Fibroblast of the aortic adventitia (primary cell): ENCODE measurements at places on chromosomes 6 and 20.

DNA sequence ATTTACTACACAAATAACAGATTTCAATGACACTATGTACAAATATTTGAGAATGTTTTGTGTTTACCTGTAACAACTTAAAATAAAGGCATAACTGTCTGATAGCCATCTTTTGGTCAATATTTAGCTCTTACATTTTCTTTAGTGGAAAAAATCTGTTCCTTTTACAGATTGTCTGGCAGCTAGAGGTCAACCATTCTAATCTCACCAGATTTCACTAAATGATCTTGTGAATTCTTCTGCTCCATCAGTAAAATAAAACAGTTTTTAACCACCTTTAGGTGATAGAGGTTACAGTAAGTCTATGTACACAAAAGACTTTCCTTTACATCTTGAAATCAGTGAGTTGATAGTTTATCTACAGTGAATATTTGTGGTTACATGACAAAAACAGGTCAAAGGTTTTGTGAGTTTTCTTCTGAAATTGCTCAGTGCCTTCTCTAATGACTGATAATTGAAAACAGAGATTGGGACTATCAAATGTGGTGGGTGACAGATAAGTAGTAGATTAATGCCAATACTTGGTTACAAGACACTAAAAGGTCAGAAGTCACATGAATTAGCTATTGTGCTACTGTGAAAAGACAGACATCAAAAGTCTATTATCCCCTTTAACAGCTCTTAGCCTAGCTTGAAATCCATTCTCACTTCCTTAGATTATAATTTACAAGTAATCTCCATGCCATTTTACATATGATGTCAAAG is 47.4 kb downstream of the BMP5 start:
- no peak for DNase-seq

DNA sequence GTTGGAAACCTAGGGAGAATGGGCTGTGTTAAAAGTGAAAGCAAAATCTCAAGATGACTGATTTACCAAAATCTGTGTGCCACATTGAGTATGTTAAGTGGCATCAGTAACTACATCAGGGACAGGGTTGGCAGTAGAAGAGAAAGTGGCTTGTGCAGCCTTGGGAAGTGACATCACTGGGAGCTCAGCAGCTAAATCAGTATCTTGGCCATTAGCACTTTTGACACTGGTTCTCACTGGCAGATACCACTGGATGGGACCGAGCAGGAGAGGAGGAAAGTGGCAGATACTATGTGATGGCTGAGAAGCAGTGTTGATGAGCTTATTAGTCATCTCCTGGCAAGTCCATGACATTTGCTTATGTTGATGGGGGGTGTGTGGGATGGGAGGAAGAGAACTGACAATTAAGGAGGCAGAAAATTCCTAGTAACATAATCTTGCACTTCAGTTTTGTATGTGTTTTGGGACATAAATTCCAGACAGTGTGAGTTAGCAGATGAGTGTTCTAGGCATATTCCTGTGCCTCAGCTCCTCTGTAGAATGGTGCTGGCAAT is 322.2 kb downstream of the SOX4 start:
- DNase-seq = peak; percentile 30

DNA sequence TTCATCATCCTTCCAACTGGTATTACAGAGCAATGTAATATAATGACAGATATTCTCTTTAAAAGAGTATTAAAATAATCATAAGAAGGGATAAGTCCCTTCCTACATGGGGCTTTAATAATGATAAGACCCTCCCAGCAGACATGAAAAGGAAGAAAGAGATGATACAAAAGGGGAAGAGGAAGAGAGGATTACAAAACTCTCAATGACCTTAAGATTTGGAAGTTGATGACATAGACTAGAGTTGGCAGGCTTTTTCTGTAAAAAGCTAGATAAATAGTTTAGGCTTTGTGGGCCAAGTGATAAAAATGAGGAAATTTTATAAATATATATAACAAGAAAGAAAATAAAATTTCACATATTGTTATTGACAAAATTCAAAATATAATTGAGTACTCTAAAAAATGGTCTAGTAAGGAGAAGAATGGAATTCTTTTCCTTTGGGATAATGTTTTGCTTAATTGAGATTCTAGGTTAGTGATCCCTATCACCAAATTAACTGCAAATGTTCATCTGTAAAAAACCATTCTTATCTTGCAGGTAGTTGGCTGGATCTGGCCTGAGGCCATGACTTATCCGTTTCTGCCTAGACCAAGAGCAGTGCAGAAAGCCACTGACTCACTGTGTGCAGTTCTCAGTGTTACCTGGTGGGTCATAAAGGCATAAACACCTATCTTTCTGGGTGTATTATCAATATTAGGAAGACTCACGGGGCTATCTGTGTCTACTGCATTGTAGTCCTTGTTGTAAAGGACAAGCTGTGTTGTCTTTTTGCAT is 11.0 kb downstream of the RIPOR2 start:
- DNase-seq = no peak

GRCh38 chr6:38221251-38221650 is 401.7 kb downstream of the ZFAND3 start:
- DNase-seq = no peak

- peak; percentile 97 for DNase-seq
These were observed 212.1 kb upstream of the MARCKS start for GRCh38 chr6:113644861-113645575.

DNA sequence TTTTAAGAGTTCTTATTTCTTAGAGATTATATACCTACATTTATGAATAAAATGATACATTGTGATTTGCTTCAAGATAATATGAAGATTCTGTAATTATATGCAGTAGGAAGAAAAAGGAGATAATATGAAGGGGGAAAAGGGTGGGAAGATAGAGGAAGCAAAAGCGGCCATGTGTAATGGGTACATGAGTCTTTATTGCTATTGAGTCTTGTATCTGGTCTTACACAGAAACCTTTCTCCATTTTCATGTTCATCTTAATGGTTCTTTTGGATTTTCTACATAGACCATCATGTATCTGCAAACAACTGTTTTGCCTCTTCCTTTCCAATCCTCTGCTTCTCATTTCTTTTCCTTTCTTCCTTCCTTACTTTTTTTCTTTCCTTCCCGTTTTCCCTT is 36.1 kb downstream of the PHF20 start:
- no peak for DNase-seq

DNA sequence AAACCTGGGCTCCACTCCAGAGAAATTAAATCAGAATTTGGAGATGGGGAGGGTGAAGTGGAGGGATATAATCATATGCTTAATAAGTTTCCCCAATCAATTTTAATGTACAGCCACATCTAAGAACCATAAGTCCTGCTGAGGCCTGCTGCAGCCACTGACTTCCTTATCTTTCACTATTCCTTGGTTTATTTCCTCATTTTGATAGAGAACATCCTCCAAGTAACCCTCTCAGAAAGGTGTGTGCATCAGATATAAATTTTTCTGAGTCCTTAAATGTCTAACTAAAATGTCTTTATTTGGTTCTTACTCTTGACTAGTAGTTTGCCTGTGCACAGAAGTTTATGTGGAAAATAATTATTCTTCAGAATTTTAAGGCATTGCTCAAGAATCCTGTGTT is 23.7 kb upstream of the SIRT5 start:
- DNase-seq = no peak

- DNase-seq = no peak
These were observed 32.6 kb downstream of the SERINC1 start for GRCh38 chr6:122438975-122439374.

GRCh38 chr6:112038756-112039430 is 15.0 kb upstream of the CCN6 start:
- DNase-seq = peak; percentile 25

GRCh38 chr6:130513770-130514169 is 148.0 kb downstream of the TMEM200A start:
- DNase-seq = peak; percentile 62

GRCh38 chr6:105109955-105110895 is 69.6 kb downstream of the POPDC3 start:
- DNase-seq = no peak

DNA sequence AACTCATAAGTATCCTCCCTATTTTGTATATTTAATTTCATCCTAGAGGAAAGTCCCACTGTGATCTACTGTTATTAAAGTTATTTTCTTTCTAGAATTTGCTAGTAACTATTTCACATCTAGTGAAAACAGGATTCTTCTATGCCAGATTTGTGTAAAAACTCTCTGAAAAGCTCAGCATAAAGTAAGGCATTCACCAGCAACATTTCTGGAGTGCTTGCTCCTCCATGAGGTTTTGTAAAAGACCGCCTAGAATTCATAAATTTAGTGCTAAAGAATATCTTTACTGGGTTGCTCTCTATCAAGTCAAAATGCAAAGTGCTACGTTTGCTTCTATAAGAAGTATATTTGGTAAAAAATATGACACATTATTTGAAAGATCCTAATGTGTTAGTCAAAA is 173.5 kb upstream of the IRAK1BP1 start:
- peak; percentile 28 for DNase-seq

- no peak for DNase-seq
These were observed 170.9 kb downstream of the SCP2D1 start for GRCh38 chr20:18984238-18985200.

DNA sequence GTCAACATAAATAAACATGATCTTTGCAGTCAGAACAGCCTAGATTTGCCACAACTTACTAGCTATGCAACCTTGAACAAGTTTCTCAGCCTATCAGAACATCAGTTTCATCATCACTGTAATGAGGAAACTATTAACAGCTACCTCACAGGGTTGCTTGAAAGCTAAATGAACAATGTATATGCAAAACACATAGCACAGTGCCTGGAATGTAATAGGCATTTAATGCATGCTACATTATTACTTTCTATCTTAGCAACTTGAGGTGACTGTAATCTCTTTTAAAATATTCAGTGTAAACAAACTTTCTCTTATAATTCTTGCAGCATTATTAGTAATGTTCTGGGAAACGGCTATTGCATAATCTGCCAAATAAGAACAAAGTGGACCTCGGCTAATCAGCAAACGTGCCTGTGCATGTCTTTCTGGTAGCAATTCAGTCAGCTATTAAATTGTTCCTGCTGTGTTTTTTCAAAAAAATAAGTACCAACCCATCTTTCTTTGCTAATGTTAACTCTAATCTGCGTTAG is 61.5 kb downstream of the SYNE1 start:
- DNase-seq = peak; percentile 76

DNA sequence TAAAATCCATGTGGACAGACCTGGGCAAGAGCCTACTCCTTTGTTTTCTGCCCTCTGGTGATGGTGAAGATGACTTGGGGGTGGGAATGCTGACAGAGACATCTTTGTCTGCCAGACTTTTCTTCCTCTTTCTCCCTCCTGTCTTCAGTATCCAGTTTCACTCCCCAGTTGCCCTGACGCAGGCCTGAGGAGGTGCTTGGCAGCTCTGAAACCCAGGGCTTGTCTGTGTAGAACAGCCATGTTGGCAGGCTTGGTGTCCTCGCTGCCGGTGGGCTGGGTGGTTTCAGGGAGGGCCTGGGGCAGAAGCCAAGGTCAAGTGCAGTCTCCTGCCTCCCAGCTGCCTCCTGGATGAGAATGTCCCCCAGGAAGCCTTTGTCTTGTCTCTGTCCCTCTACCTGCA is 22.5 kb downstream of the CCDC167 start:
- no peak for DNase-seq

- DNase-seq = peak; percentile 47
These were observed 1.8 kb upstream of the KCNQ5 start for GRCh38 chr6:72619883-72620696.

DNA sequence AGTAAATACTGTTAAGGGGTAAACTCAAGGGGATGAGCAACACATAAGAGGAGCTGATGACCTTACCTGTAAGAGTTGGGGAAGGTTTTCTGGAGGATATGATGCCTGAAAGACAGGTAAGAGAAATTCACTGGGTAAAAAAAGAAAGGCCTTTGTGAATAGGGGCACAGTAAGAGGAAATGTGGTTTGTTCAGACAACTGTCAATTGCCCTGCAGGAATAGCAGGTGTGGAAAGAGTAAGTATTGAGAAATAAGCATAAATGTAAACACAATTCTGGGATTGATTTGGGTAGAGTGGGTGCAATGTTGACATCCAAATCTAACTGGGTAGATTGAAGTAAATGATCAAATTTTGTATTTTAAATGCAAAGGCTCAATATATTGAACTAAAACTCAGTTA is 670.0 kb downstream of the DHX35 start:
- no peak for DNase-seq

DNA sequence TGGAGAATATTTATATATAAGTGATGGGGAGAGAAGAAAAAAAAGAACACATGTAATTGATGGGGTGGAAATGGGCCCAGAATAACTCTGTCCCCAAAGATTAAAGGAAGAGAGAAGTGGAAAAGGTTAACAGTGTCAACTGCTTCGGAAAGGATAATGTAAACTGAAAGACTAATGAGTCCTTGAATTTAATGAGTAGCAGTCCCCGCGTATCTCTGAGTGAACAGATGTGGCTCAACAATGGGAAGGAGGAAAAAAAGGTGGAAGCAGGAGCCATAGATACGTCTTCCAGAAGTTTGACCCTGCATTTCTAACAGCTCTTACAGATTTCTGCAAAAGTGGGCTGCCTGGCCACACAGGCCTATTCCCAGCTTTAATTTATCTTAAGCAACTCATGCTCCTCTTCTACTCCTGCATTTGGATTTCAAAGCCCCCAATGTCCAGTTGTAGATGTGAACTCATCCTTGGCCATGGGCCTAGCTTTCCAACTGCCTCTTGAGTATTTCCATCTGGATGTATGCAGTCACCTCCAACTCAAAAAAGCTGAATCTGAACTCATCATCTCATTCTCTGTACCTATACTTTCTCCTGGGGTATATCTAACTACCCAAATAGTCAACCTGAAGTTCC is 61.3 kb downstream of the DST start:
- DNase-seq = no peak

DNA sequence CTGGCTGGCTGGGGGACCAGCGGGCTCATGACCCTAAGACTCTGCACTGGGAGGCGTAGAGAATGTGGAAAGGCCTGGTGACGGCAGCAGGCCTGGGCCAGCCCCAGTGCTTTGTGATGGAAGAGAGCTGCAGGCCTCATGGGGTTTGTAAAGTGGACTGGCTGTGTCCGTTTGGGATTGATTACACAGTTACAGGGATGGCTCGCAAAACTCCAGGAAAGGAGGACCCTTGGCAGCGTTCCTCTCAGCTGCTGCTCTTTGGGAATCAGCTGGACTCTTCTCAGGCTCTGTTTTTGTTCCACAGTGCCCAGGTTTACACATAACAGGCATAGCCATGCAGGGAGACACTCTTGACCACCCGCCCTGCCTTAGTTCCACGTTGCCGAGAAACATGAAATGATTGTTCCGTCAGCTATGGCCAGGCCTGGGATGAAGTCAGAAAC is 89.0 kb downstream of the SLX4IP start:
- peak; percentile 77 for DNase-seq

- DNase-seq = peak; percentile 20
These were observed 19.5 kb upstream of the NFATC2 start for GRCh38 chr20:51562027-51562331.

GRCh38 chr6:114581293-114581692 is 238.5 kb upstream of the HS3ST5 start:
- no peak for DNase-seq
